Stimulated activated CD4-positive, alpha-beta T cell treated with anti-CD3 and anti-CD28 coated beads, Interleukin-2, amount 100 ng/mL, for 48 hours (primary cell): ENCODE measurements at places on chromosomes 7 and 10.

GRCh38 chr7:762885-763284 is 35.8 kb upstream of the PRKAR1B start:
- no peak for DNase-seq

- DNase-seq, result no peak
Observed at GRCh38 chr7:37365405-37365804, 83.3 kb downstream of the ELMO1 start.

DNA sequence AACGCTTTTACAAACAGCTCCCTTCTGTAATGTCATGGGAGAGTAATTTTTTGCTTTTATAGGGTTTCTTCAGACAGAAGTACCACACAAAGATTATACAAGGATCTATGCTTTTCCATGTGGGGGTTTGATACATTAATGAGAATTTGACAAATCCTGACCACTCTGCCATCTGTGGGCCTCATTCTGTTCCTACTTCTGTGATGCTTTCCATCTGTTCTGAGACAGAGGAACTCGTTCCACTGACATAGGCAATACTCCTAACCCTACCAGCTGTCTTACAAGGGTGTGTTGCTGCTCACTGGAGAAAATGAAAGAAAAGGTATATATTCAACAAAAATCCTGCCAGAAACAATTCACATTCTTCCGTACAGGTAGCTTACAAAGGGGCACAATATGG is 59.4 kb upstream of the NAMPT start:
- DNase-seq, result no peak

GRCh38 chr7:31372231-31372959 is 31.9 kb upstream of the NEUROD6 start:
- DNase-seq, result no peak
